ENCODE measurements at places on chromosomes 6 and 20.
A peak's percentile ranks its signal among the peaks of the same experiment; 100 is the strongest.

GRCh38 chr6:43454696-43455530 lies 435 bp downstream of the DLK2 start:
- peak; percentile 39 for DNase-seq

DNA sequence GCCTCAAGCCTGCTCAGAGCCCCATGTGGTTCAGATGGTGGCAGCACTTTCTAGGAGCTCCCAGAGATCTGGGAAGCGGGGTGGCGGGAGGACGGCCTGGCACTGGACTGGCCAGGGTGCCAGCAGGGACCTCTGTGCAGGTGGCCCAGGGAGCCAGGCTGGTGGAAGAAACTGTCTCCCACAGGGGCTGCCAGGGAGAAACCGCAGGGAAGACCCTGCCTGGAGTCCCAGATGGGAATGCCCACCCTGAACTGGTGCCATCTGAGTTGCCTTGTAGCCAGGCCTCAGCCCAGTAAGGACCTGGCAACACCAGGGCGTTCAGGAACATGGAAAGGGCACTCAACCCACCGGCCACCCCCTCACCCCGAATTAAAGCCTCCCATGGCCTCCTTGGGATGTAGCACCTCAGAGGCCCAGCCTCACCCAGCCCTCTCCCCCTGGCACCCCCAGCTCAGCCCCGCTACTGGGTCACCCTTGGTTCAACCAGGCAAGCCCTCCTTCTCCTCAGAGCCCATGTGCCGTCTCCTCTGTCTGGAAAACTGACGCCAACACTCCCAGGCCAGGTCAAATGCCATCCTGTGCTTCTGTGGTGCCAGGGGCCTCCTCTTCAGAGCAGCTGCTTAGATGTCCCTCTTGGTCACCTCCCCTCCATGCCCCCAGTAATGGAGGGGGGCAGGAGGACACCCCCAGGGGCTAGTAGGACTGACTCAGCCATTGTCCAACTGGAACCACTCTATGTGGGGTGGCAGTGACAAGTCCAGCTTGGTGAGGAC lies 5.9 kb upstream of the C20orf144 start:
- DNase-seq: no peak

GRCh38 chr6:82348130-82348529 lies 15.5 kb upstream of the TPBG start:
- no peak for DNase-seq

- no peak for DNase-seq
These were observed 36.3 kb upstream of the TGM2 start for GRCh38 chr20:38201356-38201755.

- DNase-seq: no peak
These were observed 24.1 kb downstream of the IL17A start for GRCh38 chr6:52210227-52210626.

DNA sequence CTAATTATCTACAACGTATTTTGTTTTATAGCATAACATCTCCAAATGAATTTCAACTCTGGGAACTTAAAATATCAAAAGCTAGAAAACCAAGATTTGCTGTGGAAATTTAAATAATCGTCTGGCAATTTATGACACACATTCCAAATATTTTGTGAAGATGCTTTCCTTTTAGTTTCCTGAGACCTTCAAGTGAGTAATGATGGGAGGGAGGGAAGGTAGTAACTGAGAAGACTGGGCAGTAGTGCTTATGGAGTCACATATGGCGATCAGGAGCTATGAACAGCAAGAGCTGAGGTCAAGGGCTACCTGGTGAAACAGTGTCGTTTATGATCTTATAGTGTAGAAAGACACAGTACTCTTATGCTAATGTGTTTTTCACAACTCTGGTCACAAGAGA lies 178.2 kb upstream of the THEMIS start:
- no peak for DNase-seq

GRCh38 chr6:13124131-13124530 lies 204.2 kb downstream of the TBC1D7 start:
- no peak for DNase-seq

DNA sequence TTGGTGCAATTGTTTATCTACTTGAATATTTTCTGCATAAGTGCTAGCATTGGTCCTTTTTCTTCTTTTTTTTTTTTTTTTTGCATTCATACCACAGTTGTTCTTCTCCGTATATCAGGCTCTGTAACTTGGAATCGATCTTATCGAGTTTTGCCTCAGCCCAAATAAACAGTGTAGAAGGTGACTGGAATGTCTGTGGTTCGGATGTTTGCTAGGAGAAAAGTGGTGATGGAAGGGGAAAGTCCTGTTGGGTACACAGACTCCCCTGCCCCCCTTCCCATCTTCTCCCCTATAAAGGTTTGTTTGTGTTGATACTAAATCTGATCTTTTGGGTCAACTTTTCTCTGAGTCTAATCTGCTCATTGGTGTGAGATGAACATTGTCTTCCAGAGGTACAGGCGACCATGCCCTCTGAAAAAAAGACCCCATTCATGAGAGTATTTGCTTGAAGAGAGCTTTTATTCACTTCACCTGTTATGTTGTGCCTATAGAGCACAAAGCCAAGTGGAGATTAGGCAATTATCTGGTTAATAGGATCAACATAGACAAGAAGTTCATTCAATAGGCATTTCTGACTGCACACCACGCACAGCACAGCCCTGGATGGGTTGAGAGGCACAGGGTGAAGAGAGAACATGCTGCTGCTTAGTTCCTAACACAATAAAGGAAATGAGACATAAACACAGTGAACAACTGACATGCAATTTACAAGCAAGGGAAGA lies 620.0 kb downstream of the PKHD1 start:
- no peak for DNase-seq

DNA sequence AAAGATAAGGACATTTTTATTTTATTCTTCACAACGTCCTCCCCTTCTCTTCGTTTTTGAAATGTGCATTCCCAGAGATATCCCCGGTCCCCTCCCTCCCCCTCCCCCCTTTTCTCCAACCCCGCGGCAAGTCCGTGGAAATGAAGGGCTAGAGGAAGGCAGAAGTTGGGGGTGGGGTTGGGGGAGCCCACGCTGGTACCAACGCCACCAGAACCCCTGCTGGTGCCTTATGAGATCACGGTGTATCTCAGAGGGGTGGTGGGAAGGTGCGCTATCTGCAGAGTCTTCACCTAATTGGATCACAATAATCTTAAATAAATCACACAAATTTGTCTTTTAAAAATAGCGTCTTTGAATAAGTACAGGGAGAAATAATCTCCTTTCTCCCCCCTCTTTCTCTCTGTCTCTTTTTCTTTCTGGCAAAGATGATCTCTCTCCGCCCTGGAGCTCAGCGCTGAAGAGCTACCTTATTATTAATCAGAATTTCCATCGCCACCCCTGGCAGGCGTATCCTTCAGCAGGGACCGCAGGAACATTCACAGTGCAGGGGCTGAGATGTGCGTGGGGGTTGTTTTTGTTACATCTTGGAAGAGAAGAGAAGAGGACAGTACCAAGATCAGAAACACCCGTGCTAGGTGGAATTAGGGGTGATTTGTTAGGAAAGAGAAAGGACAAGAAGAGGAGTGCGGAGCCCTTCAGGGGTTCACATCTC lies 915 bp downstream of the CLVS2 start:
- DNase-seq: no peak

GRCh38 chr20:19986419-19986818 lies 30.7 kb upstream of the NAA20 start:
- no peak for DNase-seq

DNA sequence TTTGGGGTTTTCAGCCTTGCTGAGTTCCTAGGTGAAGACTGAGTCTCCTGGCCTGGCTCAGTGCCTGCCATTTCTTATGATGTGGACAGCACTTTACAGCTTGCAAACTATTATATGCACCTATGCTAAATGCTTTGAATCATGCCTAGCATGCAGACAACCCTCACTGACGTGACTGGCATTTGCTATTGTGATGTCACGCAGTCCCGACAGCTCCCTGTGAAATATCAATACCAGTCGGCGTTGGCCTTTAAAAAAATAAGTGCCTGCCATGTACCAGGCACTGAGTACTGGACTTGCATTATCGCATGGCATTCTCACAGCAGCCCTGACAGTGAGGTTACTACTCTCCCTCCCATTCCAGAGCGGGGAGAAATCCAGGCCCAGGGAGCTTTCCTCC lies 35.5 kb downstream of the UQCC2 start:
- no peak for DNase-seq

GRCh38 chr6:622462-622861 lies 34.4 kb downstream of the HUS1B start:
- no peak for DNase-seq

DNA sequence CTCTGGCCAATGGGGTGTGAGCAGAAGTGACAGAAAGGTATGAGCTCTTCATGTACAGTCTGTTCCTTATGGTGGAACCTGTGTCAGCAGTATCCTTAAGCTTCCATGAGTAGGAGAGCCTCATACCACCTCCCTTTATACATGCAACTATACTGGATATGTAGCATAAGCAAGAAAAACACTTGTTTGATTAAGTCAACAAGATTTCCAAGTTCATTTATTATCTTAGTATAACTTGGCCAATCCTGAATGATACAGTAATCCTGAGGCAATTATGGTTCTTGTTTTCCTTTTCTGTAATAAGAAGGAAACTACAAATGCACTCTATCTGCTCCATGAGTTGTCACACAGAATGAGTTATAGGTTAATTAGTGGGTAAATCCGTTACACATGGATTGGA lies 409.6 kb upstream of the ID4 start:
- DNase-seq: no peak

DNA sequence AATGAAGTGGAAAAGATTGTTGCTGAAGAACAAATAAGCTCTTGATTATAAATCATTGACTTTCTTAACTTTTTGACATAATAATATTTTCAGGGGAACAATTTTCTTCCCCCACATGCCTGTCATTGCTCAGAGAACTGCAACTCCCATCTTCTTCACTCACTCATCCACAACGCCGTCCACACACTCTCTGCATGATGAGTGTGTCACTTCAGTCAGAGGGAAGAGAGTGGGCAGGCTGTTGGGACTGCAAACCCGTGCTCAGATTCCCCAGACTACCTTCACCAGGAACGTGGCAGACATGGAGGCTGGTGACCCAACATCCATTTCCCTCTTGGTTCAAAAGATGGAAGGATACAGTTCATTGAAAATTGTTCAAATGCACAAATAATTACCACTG lies 650.8 kb downstream of the PRKN start:
- DNase-seq: no peak

DNA sequence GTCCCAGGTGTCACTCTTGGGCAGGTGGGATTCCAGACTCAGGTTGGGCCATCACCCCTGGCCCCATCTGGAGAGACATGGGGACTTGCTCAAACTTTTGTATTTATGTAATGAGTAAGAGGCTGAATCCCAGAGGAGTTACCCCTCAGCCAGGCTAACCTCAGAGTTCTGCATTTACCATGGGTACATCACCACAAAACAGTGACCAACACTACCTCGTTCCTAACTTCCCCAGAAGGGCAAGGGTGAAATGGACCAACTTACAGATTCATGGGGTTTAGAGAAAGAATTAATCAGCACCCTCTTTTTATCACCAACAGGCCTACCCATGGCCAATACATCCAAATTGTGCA lies 259.9 kb upstream of the MARCKS start:
- DNase-seq: no peak

GRCh38 chr20:36249450-36249849 lies 13.2 kb downstream of the AAR2 start:
- DNase-seq: no peak

GRCh38 chr20:62723351-62723750 lies 14.7 kb downstream of the NTSR1 start:
- no peak for DNase-seq

DNA sequence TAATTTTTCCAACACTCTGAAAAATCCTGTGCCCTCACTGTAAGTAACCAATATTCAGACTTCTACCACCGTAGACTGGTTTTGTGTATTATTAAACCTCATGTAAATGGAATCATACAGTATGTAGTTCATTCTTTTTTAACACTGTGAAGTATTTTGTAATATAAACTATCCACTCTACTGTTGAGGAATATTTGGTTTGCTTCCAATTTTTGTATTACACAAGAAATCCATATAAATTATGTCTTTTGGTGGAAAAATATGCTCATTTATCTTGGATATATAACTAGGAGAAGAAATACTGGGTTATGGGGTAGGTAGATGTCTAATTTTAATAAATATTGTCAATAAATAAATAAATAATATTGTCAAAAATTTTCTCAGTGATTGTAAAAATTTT lies 116.8 kb downstream of the CHD6 start:
- DNase-seq: no peak

DNA sequence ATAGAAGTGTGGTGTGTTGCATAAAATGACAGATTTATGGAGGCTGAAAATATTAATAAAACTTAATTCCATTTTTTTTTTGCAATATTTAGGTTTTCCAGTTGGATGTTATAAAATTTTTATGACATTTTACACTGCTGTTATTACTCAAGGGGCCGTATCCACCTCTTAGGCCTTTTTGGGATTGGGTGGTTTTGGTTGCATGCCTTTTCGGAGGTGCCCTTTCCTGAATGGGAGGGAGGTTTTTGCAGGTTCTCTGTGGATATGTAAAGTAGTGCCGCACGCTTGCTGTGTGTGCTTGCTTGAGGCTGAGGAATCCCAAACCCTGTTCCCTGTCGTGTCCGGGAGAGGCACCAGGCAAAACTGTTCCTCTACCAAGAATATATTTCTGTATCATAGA lies 6.8 kb downstream of the ARID1B start:
- no peak for DNase-seq

GRCh38 chr6:142361779-142362750 lies 60.3 kb downstream of the ADGRG6 start:
- no peak for DNase-seq

DNA sequence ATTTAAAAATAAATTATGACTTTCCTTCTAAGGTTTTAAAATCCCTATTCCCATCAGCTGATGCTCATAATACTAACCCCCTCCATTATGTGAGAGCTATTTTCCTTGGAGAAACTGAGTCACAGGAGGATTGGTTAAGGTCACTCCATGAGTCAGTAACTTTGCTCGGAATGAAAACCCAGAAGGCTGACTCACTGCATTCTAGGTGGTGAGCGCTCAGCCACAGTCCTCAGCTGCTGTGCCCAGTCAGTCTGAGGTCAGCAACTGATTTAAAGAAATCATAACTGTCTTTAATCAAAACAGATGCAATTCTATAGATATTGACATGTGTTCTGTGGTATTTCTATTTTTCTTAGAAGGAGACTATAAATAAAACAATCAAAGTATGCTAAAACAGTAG lies 359.2 kb downstream of the GJA1 start:
- no peak for DNase-seq

DNA sequence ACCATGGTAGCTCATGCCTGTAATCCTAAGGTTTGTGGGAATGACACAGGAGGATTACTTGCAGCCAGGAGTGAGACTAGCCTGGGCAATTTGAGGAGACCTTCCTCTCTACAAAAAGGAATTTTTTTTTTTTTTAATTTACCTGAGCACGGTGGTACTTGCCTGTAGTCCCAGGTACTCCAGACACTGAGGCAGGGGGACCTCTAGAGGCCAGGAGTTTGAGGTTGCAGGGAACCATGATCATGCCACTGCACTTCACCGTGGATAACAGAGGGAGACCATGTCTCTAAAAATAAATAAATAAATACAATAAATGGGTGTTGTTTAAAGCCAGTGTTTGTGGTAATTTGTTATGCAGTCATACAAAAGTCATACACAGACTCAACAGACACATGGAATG lies 2.4 kb upstream of the HLA-F start:
- DNase-seq: no peak
